ENCODE measurements at places on chromosomes 2 and 18. TPM values are rescaled to one million over a fixed set of nuclear protein-coding genes. Genes with fewer than 3 reads are reported as not detected.

The KCNF1 gene
- not detected for total RNA-seq

DNA sequence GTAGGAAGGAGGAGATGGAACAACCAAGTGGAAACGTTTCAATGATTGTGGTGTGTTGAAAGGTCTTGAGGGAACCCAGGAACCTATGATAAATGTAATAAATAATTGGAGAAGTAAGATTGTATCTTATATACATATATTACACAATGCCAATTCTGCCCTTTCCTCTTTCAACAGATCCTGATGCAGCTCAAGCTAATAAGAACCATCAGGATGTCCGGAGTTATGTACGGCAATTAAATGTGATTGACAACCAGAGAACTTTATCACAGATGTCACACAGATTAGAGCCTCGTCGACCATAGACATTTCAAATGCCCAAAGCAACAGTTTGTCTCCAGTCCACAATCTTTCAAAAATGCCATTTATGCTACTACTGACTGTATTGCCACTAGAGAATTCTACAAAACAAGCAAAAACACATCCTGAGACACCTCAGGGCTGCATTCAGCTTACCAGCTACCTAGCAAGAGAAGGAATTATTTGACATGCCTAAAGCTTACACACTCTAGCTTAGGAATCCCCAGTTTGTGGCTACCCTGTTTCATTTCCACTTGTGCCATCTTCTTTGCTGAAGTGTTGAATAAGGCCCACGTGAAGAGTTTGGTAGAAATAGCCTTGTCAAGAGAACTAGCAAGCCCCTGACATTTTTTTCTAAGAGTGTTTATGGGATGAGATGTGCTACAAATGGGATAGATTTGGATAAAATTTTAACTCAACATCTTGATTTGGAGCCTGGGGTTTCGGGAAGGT lies 24.0 kb upstream of the MAP3K20 start:
- no peak for DNase-seq

- no peak for DNase-seq
These were observed 300.9 kb downstream of the NBAS start for GRCh38 chr2:15260196-15260595.

The MLPH gene
- 24.6 TPM for total RNA-seq

DNA sequence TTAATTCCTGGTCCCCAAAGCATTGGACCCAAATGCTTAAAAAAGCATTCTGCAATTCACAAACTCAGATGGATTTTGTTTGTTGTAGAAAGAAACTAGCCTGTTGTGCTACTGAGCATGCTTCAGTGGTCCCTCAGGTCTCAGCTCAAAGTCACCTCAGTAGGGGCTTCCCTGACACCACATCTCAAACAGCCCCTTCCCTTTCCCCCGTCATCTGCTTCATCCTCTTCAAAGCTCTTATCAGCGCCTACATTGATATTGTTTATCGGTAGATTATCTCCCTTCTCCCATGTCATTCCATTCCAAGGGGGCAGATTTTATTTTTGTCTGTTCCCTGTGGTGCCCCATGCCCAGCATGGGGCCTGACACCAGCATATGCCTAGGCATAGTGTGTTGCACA lies 172.9 kb downstream of the CELF4 start:
- no peak for DNase-seq

GRCh38 chr18:36459786-36460185 lies 162.3 kb downstream of the FHOD3 start:
- no peak for DNase-seq

GRCh38 chr18:59569390-59569791 lies 127.8 kb downstream of the CCBE1 start:
- DNase-seq: no peak

GRCh38 chr2:231323316-231323715 lies 72.2 kb upstream of the B3GNT7 start:
- no peak for DNase-seq

The TMEFF2 gene
- not detected for total RNA-seq

The ITGB6 gene
- total RNA-seq: 383 TPM

DNA sequence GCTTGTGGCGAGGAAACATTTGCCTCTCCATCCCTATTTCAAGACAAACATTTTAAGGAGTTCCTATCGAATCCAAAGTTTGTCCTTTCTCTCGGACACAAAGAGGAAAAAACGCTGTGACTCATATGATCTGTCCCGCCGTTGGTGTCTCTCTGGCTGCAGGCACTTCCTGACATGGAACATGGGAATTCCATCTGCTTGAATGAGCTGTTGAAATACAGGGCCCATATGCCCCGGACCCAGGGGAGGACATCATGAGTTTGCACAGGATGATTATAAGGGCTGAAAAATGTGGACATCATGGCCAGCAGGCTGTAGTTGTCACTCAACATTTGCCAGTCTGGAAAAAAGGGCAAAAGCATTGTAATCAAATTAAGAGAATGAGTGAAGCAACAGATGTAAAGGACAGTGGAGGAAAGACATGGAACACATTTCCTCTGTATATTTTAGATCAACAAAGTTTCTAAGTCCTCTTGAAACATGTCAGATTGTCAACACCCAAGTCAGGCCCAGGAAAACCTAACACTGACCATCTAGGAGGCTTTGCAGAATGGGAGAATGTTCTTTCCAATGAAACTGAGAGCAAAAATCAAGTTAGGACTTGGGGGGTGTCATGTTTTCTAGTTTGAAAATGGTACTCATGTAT lies 103.2 kb upstream of the SMIM21 start:
- DNase-seq: no peak

The TEKT4 gene
- 0.10 TPM for total RNA-seq

GRCh38 chr18:42758852-42759251 lies 356.6 kb downstream of the RIT2 start:
- no peak for DNase-seq

DNA sequence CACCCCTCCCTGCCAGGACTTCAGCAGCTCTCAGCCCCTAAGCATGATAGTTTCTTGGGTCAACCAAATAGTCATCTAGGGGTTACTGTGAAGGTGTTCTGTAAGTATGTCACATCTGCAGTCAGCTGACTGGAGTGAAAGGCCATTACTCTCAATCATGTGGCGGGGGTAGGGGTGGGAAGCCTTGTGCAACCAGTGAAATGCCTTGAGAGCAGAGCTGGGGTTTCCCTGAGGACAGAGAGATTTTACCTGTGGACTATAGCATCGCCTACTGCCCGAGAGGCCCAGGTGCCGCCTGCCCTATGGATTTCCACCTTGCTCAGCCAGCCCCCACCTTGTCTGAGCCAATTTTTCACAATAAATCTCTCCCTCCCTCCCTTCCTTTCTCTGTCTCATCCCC lies 20.9 kb upstream of the KLF11 start:
- no peak for DNase-seq

- DNase-seq: peak; percentile 70
These were observed 5.8 kb upstream of the MYOM1 start for GRCh38 chr18:3225588-3225987.

- peak; percentile 91 for DNase-seq
These were observed 94.9 kb downstream of the COBLL1 start for GRCh38 chr2:164746713-164747112.

DNA sequence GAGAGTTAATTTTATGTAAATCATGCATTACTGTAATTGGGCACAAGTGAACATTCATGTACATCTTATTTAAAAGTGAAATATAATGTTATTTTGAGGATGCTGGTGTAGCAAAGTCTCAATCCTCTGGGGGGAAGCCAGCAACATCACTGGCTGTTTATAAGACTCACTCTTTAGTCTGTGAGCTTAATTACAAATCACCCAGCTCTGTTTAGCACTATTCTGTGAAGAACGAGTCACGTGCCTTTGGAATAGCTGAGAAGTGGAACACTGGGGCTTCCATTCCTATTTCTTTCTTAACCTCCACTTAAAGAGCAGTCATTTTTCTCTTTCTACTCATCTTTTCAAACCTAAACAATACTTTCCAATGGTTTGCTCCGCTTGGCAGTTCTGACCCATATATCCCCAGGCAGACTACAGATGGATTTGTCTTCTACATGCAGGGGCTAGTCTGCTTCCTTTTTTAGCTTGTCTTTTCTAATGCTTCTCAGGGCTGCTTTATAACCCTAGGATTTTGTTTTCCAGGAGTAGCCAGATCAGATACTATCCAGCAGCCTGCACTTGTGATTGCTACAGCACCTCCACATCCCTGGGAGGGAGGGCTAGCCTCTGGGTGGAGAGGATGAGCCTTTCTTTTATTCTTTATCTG lies 95.3 kb upstream of the CAVIN2 start:
- no peak for DNase-seq

DNA sequence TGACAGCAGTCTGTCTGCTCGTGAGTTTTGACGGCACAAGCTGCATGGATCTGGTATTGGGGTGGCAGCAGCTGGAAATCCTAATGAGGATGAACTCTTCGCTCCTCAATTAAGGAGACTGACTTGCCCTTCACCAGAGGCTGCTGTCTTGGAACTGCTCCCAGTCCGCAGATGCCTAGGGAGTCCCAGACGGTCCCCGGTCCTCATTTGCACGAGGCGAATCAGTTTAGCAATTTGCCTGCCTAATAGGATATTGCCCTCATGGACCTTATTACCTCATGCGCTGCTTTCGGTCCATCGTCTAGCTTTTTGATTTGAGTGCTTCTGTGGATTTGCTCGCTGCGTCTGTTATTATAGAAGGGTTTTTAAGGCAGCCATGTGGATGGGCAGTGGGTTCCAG lies 40.6 kb downstream of the ASAP2 start:
- DNase-seq: no peak

GRCh38 chr18:76167410-76167809 lies 327.6 kb downstream of the ZNF516 start:
- no peak for DNase-seq

GRCh38 chr2:2706306-2706705 lies 375.2 kb upstream of the MYT1L start:
- DNase-seq: no peak

- no peak for DNase-seq
These were observed 87.0 kb upstream of the TMEM200C start for GRCh38 chr18:5982332-5982731.

The KLHL29 gene
- total RNA-seq: 12.2 TPM

DNA sequence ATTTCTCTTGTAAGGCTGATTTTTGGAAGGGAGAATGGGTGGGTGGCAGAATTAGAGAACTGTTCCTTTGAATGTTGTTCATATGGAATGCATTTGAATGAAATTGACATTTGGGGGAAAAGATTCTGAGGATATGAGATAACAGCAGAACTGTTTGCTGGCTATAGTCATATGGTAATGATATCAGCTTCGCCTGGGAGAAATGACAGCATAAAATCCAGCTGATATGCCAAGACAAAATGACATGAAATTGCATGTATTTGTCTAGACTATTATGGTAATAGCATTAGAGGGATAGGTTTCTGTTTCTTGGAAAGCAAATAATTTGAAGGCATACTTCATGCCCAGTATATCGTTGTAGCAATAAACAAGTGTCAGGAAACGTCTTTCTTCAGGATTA lies 150.8 kb upstream of the SPATS2L start:
- DNase-seq: no peak

GRCh38 chr2:162253435-162253834 lies 10.2 kb upstream of the FAP start:
- DNase-seq: no peak

DNA sequence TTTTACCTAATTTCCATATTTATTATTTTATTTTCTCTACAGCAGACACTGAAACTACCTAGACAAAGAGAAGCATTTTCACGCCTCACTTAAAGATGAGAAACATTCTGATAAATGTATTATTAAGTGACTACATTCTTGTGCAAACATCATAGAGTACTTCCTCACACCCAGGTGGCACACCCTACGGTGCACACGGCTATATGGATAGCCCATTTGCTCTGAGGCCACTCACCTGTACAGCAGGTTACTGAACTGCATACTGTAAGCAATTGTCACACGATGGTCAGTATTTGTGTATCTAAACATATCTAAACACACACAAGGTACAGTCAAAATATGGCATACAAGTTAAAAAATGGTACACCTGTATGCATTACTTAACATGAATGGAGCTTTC lies 481.4 kb downstream of the CMPK2 start:
- DNase-seq: no peak

DNA sequence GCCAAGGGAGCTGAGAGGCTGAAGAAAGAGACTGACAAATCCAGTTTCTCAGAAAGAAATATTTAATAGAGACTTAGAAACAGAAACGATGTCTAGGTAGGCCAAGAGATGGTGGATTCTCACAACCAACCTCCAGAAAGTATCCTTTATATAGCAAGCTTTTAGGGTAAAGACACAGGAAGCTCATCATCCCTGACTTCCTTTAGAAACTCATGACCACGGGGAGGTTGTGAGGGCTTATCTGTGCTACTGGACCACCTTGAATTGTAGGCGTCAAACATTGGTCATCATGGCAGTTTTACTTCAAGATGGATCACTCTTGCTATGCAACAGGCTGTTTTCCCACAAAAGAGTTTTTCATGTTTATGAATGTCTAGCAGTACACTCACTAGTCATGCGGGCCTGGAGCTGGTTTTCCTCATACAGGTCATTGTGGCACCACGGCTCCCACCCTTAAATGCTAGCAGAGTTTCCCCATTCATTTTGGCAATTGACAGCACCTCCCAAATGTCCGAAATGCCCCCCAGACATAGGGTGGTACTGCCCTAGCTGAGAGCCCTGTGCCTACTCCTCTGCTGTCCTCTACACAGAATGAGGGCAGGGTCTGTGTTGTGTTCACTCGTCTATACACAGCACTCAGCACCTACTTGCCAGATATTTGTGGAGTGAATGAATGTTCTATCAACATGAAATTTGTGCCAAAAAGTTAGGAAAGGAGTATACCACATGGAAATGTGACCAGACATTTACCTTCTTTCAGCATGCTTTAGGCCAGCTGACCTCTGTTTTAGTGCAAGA lies 89.0 kb downstream of the TMEM247 start:
- no peak for DNase-seq
